GM23248 (cell line): ENCODE measurements at places on chromosomes 7 and 10.
A peak's percentile ranks its signal among the peaks of the same experiment; 100 is the strongest.

DNA sequence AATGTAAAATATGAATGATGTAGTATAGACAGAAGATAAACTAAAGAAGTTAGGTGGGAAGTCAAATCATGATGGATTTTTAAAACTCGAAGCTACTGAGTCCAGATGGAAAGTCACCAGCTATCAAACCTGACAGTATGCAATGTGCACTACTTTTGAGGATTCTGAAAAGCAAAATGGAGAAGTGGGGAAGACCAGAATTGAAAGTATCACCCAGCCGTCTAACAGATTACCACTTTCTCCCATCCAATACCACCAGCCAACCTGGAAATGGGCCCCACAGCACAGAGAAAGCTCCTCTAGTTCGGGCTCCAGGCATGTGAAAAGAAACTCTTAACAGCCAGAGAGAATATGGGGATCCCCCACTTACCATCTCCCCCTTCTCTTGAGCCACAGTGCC is 67.9 kb upstream of the SRRM3 start:
- DNase-seq: no peak

DNA sequence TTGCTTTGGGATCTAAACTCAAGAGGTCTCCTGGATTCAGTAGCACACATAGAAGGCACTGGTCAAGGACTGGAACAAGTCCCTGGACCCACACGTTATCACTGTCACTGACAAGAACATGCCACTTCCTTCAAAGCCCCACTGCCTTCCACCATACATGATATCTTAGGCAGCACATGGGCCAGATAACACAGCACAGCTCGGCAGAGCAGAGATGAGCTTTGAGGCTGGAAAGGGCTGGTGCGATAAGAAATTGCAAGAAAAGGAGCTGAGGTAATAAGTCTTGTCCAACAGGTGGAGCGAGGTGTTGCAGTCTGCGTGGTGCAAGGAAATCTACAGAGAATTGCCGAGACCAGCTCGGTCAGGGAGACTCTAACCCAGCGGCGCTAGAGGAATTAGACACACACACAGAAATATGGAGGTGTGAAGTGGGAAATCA is 139.8 kb upstream of the CDK13 start:
- no peak for DNase-seq

- DNase-seq: peak; percentile 66
Measured at GRCh38 chr7:17559388-17559787, 260.9 kb downstream of the AHR start.

- DNase-seq: no peak
Measured at GRCh38 chr10:44307691-44308090, 77.2 kb downstream of the CXCL12 start.

DNA sequence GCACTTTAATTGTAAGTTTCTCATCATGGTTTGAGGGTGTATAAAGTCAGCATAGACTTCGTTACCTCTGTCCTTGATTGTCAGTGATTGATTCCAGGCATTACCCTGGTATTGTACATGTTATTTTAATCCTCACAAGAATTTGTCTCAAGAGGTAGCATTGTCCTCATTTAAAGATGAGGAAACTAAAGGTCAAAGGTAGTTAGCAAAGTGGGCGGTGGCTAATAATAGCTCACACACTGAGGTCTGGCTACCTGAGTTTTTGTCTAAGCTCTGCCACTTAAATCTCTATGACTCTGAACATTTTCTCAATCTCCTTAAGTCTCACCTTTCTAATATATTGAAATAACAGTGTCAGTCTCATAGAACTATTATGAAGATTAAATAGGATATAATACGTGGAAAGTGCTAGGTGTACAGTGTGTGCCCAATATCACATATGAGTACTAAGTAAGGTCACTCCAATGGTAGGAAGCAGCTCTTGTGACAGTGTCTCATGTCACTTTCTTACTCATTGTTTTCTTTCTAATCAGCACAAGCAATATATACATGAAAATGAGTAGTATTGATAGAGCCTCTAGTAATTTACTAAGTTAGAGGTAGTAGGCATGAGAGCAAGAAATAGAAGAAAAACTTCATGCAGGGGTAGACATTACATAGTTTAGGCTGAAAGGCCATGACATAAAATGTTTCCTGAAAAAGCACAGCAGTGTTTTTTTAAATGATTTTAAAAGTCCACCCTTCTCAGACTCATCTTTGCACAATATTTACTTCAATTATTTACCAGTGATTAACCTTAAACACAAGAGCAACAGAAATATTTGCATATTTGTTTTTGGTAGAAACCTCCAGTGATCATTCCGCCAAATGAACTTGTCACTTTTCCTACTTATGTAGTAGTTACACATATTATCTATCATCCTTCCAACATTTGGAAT is 21.0 kb downstream of the AHR start:
- DNase-seq: no peak

GRCh38 chr7:47288060-47288459 is 293.9 kb downstream of the TNS3 start:
- no peak for DNase-seq

DNA sequence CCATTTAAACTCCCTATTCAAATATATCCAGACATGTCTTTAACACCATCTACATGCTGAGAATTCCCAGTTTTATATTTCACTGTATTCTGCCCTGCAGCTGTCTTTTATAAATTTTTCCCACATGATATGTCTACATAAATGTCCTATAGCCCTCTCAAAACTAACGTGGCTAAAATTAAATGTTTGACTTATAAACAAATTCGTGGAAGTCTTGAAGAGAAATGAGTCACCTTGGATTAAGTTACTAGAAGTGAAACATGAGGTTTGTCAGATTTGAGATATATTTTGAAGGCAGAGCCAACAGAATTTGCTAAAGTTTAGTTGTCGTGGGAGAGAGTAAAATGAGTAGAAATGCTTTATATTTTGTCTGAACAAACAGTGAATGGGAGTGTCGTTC is 386.9 kb upstream of the CNTNAP2 start:
- no peak for DNase-seq

- no peak for DNase-seq
Measured at GRCh38 chr7:2274666-2275065, 32.6 kb downstream of the NUDT1 start.

DNA sequence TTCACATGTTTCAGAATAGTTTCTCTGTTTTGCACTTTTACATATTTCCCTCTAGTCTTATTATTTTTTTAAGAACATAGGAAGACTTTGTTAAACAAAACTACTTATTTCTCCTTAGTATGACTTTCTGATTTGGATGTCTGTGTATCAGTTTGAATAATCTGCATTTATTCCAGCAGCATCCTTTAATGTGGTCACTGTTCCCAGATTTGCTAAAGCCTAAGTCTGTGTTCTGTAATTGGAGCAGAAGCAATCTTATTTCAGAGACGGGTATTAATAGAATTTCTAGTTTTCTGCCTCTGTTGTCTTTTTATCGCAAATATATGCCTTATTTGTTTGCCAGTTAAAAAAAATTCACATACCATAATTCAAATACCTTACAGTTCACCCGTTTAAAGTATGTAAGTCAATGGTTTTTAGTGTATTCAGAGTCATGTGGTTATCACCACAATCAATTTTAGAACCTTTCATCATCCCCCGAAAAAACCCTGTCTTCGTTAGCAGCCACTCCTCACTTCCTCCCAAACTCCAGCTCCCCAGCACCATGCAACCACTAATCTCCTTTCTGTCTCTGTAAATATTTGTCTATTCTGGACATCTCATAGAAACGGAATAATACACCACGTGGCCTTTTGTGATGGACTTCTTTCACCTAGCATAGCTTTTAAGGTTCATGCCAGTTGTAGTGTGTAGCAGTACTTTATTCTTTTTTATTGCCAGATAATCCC is 58.7 kb downstream of the INPP5F start:
- no peak for DNase-seq

DNA sequence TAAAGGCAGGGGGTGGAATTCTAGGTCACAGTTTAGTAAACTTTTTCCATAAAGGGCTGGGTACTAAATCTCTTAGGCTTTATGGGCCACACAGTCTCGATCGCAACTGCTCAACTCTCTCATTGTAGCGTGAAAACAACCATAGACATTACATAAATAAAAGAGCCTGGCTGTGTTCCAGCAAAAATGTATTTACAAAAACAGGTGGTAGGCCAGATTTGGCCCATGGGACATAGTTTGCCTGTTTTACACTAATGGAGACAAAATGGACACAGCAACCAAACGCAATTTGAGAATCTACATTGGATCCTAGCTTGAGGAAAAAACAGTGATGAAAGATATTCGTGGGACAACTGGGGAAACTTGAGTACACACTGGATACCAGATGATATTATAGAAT is 23.2 kb upstream of the MALSU1 start:
- no peak for DNase-seq

DNA sequence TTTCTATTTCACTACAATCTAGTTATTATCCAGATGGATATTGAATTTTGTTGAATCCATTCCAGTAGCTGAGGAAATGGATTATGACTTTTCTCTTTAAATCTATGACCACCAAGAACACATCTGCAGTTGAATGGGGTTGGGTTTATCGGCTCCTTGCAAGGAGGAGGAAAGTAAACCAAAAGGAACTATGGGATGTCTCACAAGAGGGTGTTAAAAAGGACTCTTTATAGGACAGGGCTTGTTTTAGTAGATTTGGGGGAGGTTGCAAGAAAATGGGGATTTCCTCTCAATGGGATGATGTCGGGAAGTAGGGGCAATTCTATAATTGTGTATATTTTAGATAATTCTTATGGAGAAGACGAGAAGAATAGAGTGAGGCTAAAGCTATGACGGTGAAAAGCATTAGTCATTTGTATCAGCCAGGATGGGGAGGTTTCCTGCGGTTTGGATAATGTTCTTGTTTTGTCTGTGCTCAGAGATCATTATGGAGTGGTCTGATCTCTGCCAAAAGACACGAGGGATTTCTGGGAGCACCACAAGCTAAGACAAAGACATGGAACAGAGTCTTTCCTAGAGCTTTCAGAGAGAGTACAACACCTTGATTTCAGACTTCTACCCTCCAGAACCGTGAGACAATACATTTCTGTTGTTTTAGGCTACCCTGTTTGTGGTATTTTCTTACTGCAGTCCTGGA is 5.3 kb upstream of the LRRC61 start:
- peak; percentile 35 for DNase-seq

GRCh38 chr7:138346975-138347374 is 113.1 kb upstream of the TRIM24 start:
- DNase-seq: no peak

DNA sequence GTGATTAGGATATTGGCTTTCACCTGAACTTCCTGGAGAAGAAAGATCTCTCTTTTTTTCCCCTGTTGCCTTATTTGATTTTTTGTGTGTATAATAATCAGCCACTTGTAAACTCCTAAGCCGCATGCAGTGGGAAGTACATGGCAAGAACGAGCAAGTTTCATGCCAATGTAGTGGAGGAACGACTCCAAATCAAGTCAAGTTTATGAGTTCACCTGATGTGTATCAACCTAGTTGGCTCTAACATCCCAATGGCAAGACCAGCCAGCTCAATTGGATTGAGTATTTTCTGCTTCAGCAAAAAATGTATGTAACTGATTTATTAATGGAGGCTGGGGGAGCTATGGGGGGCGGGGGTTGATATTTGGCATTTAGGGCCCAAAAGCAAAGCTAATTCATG is 65.5 kb upstream of the LYZL1 start:
- DNase-seq: no peak

- no peak for DNase-seq
Measured at GRCh38 chr10:86955501-86956194, 1.8 kb downstream of the MMRN2 start.

DNA sequence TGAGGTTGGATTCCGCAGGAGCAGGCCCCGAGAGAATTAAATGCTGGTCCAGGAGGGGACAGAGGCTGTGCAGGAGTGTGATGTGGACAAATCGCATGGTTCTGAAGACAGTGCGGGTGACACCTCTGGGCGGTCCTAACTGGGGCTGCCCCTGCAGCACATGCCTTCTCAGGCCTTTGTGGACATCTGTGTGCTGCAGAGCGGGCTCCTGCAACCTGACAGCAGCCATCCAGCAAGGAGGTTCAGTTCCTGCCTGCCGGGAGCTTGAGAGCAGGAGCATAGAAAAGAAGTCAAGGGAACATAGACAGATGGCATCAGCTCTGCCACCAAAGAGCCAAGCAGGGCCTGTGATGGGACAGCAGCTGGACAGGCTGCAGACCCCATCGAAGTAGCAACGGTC is 135.9 kb upstream of the PPP2R2D start:
- no peak for DNase-seq

DNA sequence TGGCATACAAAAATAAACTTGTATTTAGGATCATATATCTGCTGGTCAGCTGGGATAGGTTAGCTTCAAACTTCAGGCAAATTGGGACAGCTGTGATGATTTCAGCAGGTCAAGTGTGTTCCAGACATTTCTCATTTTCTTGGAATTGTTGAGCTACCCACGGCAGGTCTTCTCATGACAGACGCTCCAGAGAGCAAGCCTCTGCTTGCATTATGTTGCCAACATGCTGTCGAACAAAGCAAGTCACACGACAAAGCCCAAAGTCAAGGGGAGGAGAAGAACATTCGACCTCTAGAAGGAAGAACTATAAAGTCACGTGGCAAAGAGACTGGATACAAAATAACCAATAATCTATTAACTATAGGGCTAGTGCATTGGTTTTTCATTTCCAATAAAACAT is 103.5 kb downstream of the RAB18 start:
- no peak for DNase-seq

DNA sequence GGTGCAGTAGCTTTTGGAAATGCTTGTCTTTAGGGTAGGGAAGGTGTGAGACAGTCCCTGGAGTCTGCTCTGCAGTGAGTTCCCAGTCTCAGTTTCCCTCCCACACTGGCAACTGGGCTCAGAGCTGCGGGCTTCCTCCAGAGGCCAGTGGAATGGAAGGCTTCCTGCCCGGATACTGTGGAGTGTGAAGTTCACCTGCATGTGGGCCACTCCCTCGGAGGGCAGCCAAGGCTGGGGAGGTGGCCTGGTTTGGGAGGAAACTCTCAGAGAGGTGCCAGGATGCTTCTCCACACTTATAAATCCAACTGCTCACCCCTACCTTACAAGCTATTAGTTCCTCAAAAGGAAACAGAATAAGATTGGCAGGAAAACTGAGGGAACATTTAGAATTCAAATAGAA is 18.1 kb upstream of the UBE2H start:
- DNase-seq: no peak

GRCh38 chr7:124652237-124652636 is 113.4 kb downstream of the GPR37 start:
- no peak for DNase-seq

DNA sequence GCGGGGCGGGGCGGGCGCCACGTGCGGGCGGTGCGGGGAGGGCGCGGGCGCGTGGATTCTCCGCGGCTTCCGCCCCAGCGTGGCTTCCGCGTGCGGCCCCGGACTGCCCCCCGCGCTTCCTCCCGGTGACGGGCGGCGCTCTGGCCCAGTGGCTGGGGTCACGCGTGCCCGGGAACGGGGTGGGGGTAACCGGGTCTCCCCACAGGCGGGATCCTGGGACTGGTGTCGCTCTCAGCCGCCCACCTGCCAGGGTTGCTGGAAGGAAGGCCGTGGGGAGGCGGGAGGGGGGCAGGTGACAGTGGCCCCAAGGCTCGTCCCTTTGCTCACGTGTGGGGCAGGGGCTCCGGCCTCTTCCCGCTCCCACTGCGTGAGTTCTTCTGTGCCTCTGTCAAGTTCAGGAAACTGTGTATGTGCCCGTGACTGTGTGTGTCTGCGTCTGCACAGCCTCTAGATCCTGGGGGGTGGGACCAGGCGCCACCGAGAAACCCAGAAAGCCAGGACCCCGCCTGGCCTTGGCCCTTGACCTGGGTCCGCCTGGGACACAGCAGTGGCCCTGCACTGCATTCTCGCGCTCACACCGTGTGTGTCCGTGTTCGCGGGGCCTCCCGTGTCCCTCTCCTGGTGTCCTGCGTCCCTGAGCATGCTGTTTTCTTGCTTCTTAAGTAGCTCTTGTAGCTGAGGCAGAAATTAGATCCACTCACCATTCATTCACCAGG is 919 bp downstream of the MAFK start:
- DNase-seq: peak; percentile 55
